ENCODE measurements at places on chromosomes 3 and 15.

DNA sequence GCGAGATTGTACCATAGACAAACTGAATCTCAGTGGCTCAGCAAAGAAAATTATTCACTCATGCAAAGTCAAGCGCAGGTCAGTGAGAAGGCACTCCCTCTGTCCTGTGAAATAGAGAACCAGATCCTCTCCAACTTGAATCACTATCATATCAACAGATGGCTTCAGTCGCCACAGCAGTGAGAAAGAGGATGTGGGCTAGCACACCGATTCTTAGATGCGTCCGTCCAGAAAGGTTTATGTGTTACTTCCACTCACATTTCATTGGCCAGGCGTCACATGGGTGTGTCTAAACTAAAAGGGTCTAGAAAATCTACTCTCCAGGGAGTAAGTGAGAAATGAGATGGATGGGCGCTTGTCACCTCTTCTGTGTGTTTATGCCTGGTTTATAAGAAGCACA is 141.6 kb upstream of the KBTBD8 start:
- DNase-seq = no peak

GRCh38 chr3:72999951-73000350 is 3.3 kb downstream of the PPP4R2 start:
- no peak for DNase-seq

DNA sequence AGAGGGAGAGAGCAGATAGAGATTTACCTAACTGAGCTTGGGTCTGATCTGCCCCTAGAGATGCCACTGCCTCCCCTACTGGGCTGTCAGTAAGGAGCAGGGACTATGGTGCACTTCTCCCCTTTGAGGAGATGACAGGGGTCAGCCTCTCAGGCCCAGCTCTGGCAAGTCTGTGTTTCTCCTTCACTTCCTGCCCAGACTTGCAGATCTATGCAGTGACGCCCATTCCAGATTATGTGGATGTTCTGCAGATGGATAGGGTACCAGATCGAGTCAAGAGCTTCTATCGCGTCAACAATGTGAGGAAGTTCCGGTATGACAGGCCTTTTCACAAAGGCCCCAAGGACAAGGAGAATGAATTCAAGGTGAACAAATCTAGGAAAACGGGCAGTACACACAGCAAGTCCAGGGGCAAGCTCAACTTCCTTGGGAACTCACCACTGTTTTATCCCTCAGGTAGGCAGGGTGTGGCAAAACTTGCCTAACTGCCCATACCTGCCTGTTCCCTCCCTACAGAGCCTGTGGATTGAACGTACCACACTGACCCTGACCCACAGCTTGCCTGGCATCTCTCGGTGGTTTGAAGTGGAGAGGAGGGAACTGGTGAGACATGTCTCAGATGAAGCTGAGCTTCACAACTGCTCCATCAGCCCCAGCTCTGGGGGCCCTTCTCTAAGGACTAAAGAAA is 29.1 kb upstream of the MANF start:
- no peak for DNase-seq

GRCh38 chr15:91257746-91258414 is 157.8 kb downstream of the SV2B start:
- DNase-seq = no peak

DNA sequence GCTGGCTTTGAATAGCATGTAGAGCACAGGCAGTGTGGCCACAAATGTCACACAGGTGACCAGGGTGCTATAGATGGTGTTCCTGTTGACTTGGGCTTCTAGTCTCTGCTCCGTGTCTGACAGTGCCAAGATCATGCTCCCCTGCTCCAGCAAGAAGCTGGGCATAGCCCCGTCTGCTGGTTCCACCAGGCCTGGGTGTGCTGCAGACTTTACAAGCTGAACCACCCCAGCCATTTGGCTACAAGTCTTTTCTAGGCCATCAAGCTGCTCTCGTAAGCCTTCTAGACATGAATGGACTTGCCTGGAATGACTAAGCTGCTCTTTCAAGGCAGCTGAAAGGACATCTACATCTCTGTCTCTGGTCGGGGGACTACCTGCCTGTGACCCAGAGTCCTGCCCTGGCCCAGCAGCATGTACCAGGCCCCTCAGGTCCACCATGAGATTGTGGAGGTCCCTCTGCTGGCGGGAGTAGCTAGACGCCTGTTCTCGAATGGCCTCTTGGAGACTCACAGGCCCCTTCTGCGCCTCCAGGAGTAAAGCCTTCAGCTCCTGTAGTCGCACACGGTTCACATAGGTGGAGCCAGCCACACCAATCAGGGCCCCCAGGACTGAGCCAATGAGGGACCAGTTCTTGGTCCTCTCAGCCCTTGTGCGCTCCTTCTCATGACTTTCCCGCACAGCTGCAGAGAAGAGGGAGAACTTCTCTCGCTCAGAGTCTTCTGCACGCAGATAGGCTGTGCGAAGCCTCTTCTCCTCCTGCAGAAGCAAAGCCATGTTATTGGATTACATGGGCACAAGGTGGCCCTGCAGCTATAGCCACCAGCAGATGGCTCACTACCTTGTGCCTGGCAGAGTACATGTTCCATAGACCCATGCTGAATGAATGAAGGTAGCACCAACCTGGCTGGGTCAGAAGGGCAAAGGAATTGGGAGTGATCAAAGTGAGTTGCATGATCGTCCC is 2.8 kb upstream of the PLXNB1 start:
- peak; percentile 91 for DNase-seq

DNA sequence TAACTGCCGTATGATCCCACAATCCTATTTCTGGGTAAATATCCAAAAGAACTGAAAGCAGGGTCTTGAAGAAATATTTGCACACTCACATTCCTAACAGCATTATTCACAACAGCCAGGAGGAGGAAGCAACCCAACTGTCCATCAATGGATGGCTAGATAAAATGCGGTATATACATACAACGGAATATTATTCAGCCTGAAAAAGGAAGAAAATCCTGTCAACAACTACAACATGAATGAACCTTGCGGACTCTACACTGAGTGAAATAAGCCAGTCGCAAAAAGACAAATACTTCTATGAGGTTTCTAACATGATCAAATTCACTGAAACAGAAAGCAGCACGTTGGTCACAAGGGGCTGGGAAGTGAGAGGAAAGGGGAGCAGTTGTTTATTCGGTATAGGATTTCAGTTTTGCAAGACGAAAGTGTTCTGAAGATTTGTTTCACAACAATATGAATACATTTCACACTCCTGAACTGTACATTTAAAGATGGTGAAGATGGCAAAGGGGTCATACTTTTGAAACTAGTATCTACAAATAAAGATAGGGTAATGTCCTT is 6.2 kb downstream of the DLG1 start:
- no peak for DNase-seq

GRCh38 chr3:167657684-167658225 is 4.0 kb upstream of the WDR49 start:
- DNase-seq = peak; percentile 61

DNA sequence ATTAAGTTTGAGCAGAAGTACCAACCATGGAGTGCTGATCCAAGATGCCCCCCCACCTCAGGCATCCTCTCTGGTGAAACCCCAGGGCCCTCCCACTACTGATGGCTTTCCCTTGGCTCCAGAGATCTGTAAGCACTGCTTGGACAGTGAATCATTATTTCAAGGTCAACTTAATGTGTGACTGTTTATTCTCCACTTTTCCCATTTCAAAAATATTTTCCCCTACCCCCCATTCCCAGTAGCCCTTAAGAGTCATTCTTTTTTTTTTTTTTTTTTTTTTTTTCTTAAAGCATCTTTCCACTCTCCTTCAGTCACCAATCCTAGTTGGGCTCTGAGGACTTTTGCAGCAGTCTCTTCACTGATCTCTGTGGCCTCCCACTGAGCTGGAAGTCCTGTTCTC is 82.6 kb downstream of the PCCB start:
- no peak for DNase-seq

DNA sequence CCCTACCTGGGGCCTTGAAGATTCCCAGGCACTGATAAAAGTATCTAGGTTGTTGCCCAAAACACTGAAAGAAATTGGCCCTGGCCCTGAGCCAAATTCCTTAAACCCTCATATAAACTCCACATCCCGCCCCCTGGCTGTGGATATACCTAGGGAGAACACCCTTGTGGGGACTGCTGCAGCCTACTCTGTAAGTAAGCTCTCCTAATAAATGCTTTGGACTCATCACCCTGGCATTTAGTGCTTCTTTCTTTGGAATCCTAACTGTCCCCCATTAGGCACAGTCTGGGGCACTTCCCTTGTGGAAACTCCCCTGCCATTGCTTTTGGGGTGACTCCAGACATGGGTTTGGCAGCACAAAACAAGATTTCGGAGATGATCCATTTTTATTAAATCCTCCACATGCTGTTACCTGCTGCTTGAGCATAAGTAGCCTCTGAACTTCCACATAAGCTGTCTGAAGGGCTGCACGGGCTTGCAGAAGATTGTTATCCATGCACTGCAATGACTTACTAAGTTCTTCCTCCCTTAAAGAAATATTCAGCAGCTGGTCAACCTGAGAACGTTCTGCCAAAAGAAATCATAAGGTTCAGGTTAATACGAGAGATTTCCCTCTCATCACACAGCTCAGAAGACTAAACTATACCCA is 46.4 kb downstream of the ZNF106 start:
- DNase-seq = no peak

DNA sequence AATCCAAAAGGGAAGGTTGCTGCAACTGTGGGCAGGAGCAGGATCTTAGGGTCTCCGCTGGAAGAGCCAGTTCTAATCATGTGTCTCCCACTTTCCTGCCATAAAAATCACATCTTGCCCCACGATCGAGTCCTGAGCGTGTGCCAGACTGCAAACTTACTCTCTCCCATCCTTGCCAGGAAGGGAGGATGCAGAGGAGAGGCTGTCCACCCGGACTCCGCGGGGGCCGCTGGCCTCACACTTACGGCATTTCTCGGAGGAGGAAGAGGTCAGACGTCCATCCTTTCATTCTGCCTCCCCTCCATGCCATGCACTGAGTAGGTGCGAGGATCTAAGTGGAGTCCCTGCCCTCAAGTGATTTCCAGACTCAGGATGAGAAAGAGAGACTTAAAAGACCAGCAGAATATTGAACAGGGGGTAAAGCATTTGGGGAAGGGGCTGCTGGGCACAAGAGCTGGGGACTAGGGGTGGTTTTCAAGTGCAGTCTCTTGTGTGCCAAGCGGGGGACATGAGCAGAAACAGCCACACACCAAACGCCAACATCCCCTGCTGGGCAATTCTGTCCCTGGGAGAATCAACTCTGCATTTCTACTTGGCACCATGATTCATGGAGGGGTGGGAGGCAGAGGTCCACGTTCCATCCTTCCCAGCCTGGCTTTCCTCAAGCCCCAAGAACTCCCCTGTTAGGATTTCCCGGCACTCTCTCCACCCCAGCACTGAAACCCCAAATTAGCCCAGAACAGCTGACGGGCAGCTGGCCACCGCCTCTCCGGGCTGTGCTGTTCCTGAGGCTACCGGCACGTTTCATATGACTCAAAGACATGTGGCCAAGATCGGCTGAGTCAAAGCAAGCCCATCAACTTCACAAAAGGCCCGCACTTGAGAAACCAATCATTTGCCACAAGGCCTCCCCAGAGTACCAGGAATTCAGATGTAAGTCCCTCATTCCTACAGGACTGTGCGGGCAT is 11.6 kb downstream of the OXTR start:
- DNase-seq = peak; percentile 48

DNA sequence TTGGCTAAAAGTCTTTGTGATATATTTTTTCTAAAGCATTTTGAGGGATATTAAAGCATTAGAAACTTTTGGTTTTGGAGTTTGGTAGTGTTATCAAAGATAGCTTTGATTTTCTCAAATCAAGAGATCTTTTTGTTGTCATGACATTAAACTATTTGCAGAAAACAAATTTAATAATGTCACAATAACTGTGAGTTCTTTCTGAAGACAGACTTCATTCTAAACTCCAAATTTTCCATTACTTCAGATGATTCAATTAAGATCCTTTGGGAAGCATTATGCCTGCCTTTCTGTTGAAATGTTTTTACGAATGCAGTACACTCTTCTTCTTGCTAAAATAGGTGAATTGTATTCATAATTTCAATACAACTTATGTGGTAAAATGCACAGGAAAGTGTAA is 145.4 kb downstream of the ALCAM start:
- DNase-seq = no peak

DNA sequence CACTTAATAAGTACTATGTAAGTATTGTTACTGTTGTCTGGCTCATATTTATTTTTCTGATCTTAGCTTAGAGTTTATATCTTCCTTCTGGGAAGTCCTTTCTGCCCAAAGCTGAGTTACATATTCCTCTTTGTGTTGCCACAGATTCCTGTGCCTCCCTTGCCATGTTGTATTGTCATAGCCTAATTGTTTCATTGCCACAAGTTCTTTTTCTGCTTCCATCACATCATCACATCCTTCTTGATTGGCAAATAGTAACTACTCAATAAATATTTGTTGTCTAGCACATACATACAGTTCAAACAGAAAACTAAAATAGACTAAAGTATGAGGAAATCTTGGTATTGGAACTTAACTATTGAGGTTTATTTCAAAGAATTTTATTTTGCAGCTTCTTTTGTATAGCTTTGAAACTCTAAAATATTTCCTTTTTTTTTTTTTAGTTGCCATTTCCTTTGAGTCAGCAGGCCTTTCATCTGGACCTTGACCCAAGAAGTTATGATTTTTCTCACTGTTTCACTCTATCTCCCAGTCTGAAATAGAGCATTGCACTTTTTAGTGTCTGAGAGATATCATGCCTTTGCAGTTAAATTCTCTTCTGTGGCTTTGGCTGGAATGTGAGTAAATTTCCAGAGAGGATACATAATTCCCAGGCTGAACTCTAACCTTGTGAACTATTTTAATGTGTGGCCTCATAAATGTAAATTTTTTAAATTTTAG is 98.2 kb downstream of the ZNF609 start:
- DNase-seq = no peak

All from endodermal cell (in vitro differentiated cells).